ENCODE measurements at places on chromosomes 7 and 10.

- DNase-seq, result no peak
Observed at GRCh38 chr10:96338279-96338925, 20.4 kb downstream of the OPALIN start.

- DNase-seq, result no peak
Observed at GRCh38 chr7:1262441-1262840, 29.8 kb downstream of the UNCX start.

GRCh38 chr7:108839076-108839475, 269.4 kb downstream of the DNAJB9 start:
- no peak for DNase-seq

GRCh38 chr7:47354831-47355541, 226.9 kb downstream of the TNS3 start:
- DNase-seq, result no peak

- no peak for DNase-seq
Observed at GRCh38 chr7:38232502-38233366, 40.7 kb downstream of the TARP start.

GRCh38 chr7:74475243-74475986, 21.7 kb downstream of the GTF2IRD1 start:
- no peak for DNase-seq

- DNase-seq, result no peak
Observed at GRCh38 chr7:47954231-47954911, 6.1 kb upstream of the PKD1L1 start.

DNA sequence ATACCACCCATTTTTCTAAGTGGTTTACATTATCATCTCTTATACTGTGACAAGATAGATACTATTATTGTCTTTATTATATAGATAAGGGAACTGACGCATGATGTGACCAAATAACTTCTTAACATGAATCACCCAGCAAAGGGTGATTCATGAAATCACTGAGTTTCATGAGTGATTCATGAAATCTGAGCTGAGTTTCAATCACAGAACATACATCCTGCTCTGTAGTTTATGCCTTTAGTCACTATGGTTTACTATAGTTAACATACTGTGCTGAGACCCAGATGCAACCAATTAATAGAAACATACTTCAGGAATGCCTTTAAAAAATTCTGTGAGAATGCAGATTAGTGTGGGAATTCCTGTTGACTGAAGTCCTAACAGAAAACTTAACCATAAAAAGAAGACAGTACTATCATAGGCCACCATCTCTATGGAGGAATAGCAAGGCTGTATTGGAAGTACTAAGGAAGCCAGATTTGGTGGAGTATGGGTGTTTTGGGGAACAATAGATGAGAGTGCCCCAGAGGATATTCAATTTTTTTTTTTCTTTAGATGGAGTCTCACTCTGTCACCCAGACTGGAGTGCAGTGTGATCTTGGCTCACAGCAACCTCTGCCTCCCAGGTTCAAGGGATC, 43.1 kb upstream of the SEMA3A start:
- DNase-seq, result no peak

- no peak for DNase-seq
Observed at GRCh38 chr7:24025094-24025493, 258.9 kb upstream of the NPY start.

GRCh38 chr10:91048380-91048779, 127.5 kb upstream of the ANKRD1 start:
- DNase-seq, result no peak

DNA sequence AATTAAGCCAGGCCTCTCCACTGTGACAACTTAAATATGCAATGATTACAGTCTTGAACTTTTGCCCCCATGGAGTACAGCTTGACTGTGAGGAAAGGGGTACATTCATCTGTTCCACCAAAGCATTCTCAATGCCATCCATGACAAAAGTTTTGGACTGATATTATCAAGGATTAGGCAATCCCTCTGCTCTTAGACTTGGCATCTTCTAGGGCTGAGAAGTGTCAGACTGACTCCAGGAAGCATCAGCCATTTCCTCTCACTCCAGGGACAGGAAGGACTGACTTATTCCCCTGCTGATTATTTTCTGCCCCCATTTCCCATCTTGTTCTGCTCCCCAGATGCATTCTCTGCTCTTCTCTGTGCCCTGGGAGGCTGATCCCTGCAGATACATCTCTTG, 69.7 kb downstream of the ZNF365 start:
- no peak for DNase-seq

GRCh38 chr7:100875356-100875751, 451 bp downstream of the SRRT start:
- DNase-seq, result no peak

- DNase-seq, result no peak
Observed at GRCh38 chr10:79477456-79477855, 32.0 kb upstream of the ZCCHC24 start.

DNA sequence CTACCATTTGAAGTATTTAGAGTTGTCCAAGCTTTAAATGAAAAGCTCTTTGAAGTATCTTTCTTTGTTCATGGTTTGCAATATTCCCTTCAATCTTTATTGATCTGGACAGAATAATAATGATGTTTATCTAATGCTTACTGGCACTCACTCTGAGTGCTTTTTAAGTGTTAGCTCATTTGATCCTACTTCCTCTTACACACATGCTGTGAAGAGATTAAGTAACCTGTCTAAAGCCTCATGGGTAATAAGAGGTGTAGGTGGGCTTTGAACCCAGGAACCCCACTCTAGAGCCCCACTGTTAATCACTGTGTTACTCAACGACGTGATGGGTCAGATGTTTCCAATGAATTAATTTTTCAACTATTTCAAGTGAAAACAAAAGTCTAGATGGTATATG, 31.1 kb upstream of the ADD3 start:
- no peak for DNase-seq

GRCh38 chr7:95632609-95633008, 36.3 kb upstream of the PDK4 start:
- DNase-seq, result no peak

Measured in substantia nigra (tissue), 51 donors.